Thoracic aorta (tissue), 2 donors: ENCODE measurements at places on chromosomes 1 and 21.
A peak's percentile ranks its signal among the peaks of the same experiment; 100 is the strongest.

- DNase-seq: no peak
Measured at GRCh38 chr21:45466330-45467220, 61.6 kb downstream of the COL18A1 start.

DNA sequence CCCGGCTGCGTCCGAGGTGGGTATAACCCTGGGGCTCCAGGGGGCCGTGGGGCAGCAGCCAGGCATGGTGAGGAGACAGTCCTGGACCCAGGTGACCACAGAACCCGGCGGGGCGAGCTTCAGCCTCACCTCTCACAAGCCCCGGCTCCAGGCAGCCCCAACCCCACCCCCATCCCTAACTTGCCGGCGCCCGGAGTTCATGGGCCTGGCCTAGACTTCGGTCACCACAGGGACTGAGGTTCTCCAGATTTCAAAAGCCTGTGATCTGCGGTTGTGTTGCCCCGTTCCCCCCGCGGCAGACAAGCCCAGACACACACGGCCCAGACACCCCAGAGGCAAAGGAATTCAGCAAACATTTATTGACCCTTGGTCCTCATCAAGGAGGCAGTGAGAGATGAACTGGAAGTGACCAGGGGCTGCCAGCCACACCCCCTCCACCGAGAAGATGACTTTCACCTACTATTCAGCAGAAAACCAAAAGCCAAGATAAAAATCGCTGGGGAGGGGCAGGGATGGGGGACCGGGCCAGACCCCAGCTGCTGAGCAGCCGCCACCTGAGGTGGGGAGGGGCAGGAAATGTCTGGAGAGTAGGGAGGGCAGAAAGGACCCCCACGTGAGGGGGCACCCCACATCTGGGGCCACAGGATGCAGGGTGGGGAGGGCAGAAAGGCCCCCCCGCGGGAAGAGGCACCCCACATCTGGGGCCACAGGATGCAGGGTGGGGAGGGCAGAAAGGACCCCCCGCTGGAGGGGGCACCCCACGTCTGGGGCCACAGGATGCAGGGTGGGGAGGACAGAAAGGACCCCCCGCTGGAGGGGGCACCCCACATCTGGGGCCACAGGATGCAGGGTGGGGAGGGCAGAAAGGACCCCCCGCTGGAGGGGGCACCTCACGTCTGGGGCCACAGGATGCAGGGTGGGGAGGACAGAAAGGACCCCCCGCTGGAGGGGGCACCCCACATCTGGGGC is 3.9 kb downstream of the HES4 start:
- DNase-seq: no peak

DNA sequence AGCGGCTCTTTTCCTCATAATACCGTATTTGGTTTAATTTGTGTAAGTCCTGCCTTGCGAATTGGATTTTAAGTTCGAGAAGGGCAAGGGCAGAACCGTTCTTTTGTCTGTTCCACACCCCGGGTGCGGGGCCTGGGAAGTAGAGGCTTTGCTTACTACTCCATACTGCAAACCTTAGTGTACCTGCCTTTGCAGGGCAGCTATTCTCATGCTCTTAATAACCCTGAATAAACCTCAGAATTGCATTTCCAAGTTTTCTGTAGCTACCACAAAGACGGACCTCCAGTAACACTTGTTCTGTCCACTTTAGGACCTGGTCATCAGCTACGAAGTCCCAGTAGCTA is 657 bp upstream of the HNRNPU start:
- DNase-seq: no peak

- no peak for DNase-seq
Measured at GRCh38 chr1:3242408-3243260, 173.6 kb downstream of the PRDM16 start.

DNA sequence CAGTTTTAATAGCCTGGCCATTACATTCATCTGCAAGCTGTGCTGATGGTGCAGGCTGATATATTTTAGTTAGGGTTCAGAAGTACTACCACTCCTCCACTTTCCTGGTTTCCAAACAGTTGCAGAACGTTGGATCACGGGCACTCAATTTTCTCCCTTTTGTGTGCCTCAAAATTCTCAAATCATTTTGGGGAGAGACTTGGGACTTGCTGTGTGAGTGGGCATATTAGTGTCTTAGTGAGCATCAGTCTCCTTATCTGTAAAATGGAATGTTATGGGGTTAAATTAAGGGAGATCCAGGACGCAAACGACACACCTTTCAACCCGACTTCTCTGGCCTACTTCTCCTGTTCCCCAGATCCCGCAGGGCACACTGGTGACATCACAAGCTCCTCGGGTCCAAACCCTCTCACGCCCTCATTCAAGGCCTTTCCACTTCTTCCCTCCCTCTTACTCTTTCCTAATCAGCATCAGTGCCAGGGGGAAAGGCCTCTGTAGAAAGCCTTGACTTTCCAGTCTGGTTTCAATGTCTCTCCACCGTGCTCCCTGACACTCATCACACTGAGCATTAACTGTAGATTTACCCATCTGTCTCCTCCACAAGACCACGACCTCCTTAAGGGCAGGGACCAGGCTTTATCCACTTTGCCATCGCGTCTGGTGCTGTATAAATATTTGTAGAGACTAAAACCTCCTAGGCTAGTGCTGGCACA is 1.2 kb downstream of the PIGP start:
- no peak for DNase-seq

DNA sequence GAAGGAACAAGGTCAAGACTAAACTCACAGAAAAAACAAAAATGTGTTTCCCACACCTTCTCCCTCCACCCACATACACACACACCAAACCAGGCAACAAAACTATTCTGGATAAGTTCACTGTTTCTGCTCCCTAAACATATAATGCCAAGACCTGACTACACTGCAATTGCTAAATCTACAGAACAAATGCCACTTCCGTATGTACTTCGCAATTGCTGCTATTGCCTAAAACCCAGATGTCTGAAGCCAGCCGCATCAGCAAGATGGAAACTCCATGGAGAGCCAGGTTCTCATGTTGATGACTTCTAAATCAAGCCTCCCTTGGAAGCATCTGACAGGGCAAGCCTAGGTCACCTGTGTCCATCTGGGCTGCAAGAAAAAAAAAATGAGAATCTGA is 8.3 kb upstream of the AIM2 start:
- no peak for DNase-seq

- DNase-seq: no peak
Measured at GRCh38 chr21:40057331-40057730, 190.1 kb downstream of the PCP4 start.

DNA sequence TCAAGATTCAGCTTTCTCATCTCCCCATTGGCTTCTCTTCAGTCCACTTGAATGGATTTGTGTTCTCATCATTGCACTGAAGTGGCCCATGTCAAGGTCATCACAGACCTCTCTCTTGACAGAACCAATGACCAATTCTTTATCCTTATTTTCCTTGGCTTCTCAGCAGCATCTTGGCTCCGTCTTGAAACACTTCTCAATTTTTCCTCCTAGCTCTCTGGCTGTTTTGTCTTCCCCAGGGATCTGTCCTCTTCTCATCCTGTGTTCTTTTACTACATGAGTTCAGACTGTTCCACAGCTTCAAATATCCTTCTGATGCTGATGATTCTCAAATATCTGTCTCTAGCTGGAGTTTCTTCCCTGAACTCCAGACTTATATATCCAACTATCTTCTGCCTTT is 78.6 kb downstream of the COLGALT2 start:
- DNase-seq: no peak

DNA sequence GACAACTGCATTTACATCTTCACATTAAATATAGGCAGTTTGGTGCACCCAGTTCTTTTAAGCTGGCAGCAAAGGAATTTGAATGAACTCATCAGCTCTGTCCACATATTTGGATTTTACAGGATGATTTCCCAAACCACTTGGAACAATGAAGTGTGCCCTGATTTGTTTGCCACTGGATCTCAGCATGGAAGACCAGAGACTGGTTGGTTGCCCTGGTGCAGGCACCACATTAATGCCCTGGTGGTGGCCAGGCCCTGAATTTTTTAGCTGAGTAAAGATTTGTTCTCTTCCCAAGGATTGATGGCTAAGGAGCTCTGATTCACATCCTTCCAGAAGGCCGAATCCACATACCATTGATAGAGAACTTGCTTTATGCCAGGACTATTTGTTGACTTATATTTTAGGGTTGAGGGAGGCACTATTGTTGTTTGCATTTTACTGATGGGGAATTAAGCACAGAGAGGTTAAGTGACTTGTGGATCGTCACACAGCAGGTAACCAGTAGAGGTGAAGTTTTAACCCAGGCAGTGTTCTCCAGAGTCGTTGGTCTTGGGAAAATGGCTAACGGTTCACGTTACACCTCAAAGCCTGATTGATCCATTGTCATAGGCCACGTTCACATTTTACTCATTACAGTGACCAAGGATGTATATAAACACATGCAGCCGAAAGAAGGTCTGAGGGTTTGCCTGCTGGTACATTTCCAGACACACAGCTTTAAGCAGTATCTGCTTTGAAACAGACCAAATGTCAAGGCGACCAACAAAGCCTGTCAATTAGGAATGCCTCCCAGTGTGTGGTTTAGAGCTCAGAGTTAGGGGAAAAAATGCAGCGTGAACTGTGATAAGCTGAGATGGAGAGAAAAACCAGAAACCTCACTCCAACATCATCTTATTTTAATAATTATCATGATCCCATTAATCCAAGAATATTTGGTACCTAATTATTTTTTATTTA is 50.7 kb downstream of the KAZN start:
- DNase-seq: no peak

- no peak for DNase-seq
Measured at GRCh38 chr1:89739013-89739843, 81.6 kb upstream of the LRRC8D start.

DNA sequence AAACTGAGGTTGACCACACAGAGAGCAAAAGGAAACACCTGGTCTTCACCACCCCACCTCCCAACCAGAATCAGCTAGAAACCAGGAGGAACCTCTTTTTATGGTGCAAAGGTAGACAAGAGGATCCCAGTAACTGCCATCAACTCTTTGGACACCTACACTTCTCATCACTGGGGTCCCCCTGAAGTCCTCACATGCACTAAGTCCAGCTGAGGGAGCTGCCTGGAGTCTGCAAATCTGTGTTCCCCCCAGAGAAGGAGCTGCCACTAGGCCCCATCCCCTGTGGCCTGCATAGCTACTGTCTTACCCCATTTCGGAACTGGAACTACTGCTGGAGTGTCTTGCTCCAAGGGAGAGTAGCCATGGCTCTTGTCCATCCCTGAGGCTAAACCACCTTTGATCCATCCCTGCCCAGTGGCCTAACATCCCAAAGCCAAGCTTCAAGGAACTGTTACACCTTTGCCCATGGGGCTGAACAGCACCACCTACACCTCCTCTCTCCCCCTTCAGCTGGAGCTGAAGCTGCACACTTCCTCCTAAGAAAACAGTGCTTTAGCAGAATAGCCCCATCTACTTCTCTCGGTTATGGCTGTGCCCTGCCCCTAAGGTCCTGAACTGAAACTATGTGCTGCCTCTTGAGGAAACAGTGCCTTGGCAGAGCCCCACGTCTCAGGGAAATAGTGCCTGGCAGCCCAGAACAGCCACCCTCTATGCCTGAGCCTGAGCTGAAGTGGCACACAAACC is 85.4 kb upstream of the CD53 start:
- no peak for DNase-seq

GRCh38 chr1:52926864-52927211 is 238 bp upstream of the SCP2 start:
- DNase-seq: no peak

- DNase-seq: no peak
Measured at GRCh38 chr1:40684669-40685068, 6.8 kb upstream of the NFYC start.

DNA sequence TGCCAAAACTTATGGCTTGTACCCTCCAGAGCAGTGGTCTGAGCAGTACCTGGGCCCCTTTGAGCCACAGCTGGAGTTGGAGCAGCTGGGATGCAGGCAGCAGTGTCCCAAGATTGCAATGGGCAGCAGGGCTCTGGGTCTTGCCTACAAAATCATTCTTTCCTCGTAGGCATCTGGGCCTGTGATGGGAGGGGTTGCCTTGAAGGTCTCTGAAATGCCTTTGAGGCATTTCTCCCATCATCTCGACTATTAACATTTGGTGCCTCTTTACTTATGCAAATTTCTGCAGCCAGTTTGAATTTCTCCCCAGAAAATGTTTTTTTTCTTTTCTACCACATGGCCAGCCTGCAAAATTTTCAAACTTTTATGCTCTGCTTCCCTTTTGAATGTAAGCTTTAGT is 31.0 kb upstream of the TSPAN2 start:
- no peak for DNase-seq

DNA sequence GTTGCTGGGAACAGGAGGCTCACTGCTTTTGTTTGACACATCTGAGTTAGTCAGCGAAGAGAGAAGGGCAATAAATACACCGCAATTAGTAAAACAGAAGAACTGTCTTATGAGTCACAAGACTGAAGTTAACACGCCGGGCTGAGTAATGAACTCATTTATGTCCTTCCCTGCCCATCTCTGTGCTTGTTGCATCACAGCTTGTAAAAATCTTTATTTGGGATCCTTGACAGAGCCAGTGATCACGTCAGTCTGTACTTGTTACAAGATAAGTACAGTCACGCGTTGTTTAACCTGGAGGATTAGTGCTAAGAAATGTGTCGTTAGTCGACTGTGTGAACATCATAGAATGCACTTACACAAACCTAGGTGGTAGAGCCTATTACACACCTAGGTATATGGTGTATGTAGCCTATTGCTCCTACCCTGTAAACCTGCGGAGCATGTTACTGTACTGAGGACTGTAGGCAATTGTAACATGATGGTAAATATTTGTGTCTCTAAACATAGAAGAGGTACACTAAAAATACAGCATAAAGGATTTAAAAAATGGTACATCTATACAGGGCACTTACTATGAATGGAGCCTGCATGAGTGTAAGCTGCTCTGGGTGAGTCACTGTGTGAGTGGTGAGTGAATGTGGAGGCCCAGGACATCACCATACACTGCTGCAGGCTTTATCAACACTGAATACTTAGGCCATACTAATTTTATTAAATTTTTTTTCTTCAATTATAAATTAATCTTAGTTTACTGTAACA is 272.2 kb downstream of the TNR start:
- DNase-seq: no peak

GRCh38 chr1:94017155-94017829 is 103.7 kb downstream of the ABCA4 start:
- DNase-seq: no peak

DNA sequence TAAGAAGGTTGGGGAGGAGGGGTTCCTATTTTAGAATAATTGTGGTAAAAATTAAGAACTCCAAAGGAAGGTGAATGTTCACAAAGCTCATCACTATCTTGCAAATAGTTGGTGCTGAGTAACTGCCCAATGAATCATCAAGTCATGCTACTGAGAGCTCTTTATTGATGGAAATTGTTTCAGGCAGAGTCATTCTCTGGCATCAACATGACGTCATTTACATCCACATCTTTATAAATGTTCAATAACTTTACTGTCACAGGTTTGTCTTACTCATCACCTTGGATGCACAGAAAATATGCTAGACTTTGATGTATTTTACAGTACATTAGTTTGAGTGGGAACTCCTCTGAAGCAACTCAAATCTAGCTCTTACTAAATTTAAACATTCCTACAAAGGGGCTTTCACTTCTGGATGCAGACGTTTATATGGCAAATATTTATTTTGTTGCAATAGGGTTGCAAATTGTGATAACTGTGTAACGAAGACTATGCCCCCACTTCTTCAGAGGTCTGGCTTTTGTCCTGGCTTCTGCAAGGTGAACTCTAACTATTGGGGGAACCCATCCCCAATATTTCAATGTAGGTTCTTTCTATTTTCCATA is 273.7 kb upstream of the AJAP1 start:
- no peak for DNase-seq

GRCh38 chr1:212452323-212453155 is 19.8 kb downstream of the NENF start:
- peak; percentile 73 for DNase-seq
